ENCODE measurements at places on chromosomes 1 and 21. TPM values are rescaled to one million over a fixed set of nuclear protein-coding genes. Genes with fewer than 3 reads are reported as not detected.
A peak's percentile ranks its signal among the peaks of the same experiment; 100 is the strongest.

GRCh38 chr1:173253046-173253445, 45.9 kb upstream of the TNFSF4 start:
- DNase-seq = no peak

- no peak for DNase-seq
Measured at GRCh38 chr1:225944387-225944786, 3.4 kb upstream of the LEFTY2 start.

GRCh38 chr1:117615474-117615873, 9.6 kb downstream of the TENT5C start:
- peak; percentile 45 for DNase-seq

DNA sequence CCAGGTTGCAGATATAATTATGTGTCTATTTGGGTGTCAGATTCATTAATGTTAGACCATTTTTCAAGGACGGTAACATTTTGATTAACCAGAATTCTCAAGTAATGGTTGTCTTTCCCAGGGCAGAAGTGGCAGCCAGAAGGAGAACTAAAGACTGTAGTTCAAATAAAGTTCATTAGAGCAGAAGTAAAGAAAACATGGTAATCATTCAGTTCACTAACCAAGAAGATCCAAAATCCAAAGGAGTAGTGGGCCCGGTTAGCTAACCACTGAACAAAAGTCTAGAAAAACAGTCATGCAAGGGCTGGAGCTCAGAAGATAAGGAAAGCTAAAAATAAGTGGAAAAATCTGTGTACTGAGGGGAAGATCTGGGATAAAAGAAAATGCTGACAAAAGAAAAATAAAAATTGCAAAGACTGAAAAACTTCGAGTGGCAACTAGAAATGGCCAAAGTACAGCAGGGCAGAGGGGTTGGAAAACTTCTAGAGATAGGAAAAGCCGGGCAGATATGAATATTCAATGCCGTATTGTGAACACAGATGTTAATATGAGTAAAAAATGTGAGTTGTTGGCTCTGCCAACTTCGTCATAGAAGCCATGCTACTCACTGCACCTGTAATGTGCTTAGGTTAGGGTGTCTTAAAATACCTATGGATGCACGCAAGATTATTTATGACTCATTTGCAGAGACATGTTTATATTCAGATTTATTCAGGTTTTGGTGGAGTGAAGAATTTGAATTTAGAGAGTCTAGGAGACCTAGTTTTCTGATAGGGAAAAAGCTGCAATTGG, 925.9 kb downstream of the LTN1 start:
- no peak for DNase-seq

The C1QC gene
- total RNA-seq = not detected

The RNU1-1 gene
- 2,232 TPM for total RNA-seq
